OCI-LY7 (cell line): ENCODE measurements at places on chromosomes 16 and 17. TPM values are rescaled to one million over a fixed set of nuclear protein-coding genes. Genes with fewer than 3 reads are reported as not detected.

NOD2 gene
- total RNA-seq: not detected in 2 replicates

DERL2 gene
- 56.3 and 56.9 TPM in 2 replicates for total RNA-seq

GJD3 gene
- not detected in 2 replicates for total RNA-seq

DNA sequence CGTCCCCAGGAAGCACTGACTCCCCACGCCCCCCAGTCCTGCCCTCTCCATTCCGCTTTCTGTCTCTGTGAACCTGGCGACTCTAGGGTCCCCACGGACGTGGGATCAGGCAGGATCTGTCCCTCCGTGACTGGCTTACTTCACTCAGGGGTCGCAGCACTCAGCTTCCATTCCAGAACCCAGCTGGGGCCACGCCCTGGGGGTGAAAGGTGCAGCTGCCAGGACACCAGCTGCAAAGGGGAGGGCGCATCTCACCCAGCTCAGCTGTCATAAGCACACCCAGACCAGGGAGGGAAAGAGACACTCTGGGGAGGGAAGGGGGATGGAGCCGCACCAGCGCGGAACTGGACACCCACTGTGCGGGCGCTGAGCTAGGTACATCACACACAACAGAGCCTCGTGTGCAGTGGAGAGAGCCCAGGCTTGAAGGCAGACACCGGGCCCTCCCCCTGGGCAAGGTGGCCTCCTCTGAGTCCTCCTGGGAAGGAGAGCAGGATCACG, 18.5 kb upstream of the HEXD start:
- no peak for DNase-seq

- DNase-seq: no peak
Measured at GRCh38 chr17:44872131-44872768, 24.6 kb downstream of the HIGD1B start.

- DNase-seq: peak; percentile 54
Measured at GRCh38 chr17:81510785-81511553, 1.6 kb downstream of the ACTG1 start.
